Sigmoid colon (tissue), 7 donors: ENCODE measurements at places on chromosomes 11 and 22.

DNA sequence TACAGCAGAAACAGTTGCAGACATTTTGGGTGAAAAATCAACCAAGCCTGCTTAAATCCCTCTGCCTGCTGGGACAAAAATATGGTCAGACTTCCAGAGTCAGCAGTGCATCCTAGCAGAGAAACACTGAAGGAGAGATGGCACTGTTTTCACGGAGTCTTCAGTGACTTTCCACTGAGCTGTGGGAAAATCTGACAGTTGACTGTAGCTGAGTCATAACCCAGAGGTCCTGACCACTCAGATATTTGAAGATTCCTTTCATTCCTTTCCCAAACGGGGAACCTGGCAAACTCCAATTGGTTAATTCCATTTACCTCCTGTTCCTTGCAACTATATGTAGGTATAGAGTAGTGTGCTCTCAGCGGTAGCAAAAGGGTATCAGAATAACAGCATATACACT lies 20.9 kb upstream of the UPB1 start:
- H3K36me3 ChIP-seq = no peaks in the 10 kb centered on the region
- no peaks in the 10 kb centered on the region for H3K27me3 ChIP-seq
- H3K27ac ChIP-seq = peak overlapping the region; percentile 60
- H3K4me3 ChIP-seq = no peak overlapping the region

- H3K4me1 ChIP-seq = no peaks in the 10 kb centered on the region
- H3K27ac ChIP-seq = no peak overlapping the region
- no peak overlapping the region for H3K4me3 ChIP-seq
- no peaks in the 10 kb centered on the region for H3K27me3 ChIP-seq
- no peaks in the 10 kb centered on the region for H3K36me3 ChIP-seq
These were observed 58.3 kb upstream of the DEFB108B start for GRCh38 chr11:71774603-71775222.

- no peaks in the 10 kb centered on the region for H3K36me3 ChIP-seq
- no peak overlapping the region for H3K4me3 ChIP-seq
- H3K4me1 ChIP-seq = peaks cover 52% of the 10 kb centered on the region
- DNase-seq = no peak
These were observed 5.9 kb upstream of the AMOTL1 start for GRCh38 chr11:94762208-94762607.

- no peak overlapping the region for H3K4me3 ChIP-seq
- H3K4me1 ChIP-seq = no peaks in the 10 kb centered on the region
- H3K27ac ChIP-seq = no peak overlapping the region
- DNase-seq = no peak
- H3K27me3 ChIP-seq = no peaks in the 10 kb centered on the region
- H3K36me3 ChIP-seq = no peaks in the 10 kb centered on the region
These were observed 308.8 kb downstream of the TBC1D22A start for GRCh38 chr22:47071078-47071806.

DNA sequence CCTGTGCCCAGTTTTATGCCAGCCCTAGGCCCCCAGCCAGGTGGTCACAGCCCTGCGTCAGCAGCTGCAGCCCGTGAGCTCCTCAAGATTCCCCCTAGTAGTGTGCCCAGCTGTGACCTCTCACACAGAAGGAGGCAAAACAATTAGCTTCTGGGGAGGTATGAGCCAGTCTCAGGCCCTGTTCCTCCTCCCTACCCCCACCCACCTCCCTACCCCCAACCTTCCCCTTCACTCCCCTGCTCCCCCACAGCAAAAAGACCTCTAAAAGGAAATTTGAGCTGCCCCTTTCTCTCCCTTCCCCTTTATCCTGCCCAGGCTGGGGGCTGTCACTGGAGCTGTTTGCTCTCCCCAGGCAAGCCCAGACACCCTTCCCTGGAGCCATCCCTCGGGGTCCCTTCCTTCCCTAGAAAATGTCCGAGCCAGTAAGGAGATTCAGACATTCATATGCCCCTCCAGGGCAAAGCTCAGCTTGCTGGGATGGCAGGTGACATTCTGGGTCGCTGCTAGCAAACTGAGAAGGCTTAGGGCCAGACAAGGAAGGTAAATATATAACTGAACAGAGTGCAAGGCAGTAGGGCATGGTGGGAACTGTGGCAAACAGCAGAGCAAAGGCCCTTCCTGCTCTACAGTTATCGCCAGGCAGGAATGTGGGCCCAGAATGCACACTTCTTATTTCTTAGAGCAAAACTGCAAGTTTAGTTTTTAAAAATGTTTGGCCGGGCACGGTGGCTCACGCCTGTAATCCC lies 300.2 kb downstream of the MN1 start:
- no peaks in the 10 kb centered on the region for H3K36me3 ChIP-seq
- no peak for DNase-seq
- no peaks in the 10 kb centered on the region for H3K4me1 ChIP-seq
- H3K4me3 ChIP-seq = no peak overlapping the region

DNA sequence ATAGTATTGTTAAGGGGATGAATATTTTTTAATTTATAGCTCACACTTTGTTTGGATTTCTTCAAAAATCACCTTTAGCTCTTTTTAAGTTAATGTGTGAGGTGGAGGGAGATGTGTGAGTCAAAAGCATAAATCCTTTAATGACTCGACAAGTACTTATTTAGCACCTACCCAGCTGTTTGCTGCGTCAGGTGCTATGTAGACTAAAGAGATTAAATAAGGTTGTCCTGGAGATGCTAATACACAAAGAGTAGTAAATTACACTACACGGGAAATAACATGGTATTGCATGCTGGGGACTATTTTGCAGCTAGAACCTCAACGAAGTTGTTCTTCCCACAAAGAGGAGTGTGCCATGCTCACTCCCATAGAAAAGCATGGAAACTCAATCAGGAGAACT lies 583.3 kb upstream of the TENM4 start:
- no peaks in the 10 kb centered on the region for H3K4me1 ChIP-seq
- no peaks in the 10 kb centered on the region for H3K27me3 ChIP-seq
- no peak overlapping the region for H3K4me3 ChIP-seq
- no peak for DNase-seq

DNA sequence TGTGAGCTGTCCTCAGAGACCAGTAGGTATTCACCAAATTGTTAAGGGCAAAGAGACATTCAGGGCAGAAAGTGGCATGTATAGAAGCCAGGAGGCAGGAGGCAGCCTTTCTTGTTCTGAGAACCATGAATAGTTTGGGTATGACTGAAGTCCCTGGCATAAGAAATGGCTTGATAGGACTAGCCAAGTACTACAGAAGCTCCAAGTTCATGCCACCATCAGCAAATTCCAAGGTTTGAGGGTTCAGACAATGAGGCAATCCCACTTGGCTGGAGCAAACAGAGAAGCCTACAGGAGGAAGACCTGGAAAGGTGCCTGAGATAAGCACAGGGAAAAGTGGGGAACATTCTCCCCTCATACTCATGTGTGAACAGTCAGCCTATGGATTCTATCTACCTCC lies 25.8 kb downstream of the XRRA1 start:
- no peaks in the 10 kb centered on the region for H3K36me3 ChIP-seq
- no peaks in the 10 kb centered on the region for H3K27me3 ChIP-seq
- no peak overlapping the region for H3K27ac ChIP-seq
- no peak for DNase-seq
- H3K4me1 ChIP-seq = peaks cover 9% of the 10 kb centered on the region
